ENCODE measurements at places on chromosomes 6 and 20. TPM values are rescaled to one million over a fixed set of nuclear protein-coding genes. Genes with fewer than 3 reads are reported as not detected.

FKBP1C gene
- total RNA-seq = 0.20 TPM

EFCAB8 gene
- total RNA-seq = 0.22 TPM

PLAGL2 gene
- total RNA-seq = 4.5 TPM

HMGCLL1 gene
- total RNA-seq = 25.1 TPM

AGER gene
- total RNA-seq = 6.3 TPM

BPIFB4 gene
- 0.44 TPM for total RNA-seq

Data from spinal cord (tissue), 10 donors.